ENCODE measurements at places on chromosomes 13 and 19.

DNA sequence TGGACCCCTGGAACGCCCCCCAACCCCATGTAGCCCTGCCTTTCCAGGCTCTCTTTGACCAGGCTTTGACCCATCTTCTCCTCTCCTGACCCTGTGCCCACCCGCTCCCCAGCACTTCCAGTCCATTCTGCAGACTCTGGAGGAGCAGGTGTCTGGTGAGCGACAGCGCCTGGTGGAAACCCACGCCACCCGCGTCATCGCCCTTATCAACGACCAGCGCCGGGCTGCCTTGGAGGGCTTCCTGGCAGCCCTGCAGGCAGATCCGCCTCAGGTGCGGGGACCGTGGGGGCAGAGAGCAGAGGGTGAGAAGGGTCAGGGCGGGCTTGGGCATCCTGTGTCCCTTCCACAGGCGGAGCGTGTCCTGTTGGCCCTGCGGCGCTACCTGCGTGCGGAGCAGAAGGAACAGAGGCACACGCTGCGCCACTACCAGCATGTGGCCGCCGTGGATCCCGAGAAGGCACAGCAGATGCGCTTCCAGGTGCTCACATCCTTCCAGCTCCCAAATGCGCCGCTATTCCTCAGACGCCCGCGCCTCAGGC, 6.1 kb downstream of the APLP1 start:
- no peaks in the 10 kb centered on the region for H3K36me3 ChIP-seq
- DNase-seq = no peak
- peaks cover 32% of the 10 kb centered on the region for H3K27me3 ChIP-seq
- H3K4me3 ChIP-seq = no peak overlapping the region
- no peak overlapping the region for H3K27ac ChIP-seq
- H3K4me1 ChIP-seq = peaks cover 6% of the 10 kb centered on the region

- no peak overlapping the region for H3K27ac ChIP-seq
- H3K27me3 ChIP-seq = no peaks in the 10 kb centered on the region
Observed at GRCh38 chr13:91132786-91133185, 214.7 kb upstream of the MIR17HG start.

GRCh38 chr13:59034198-59034597, 1129.5 kb downstream of the DIAPH3 start:
- no peak for DNase-seq
- no peaks in the 10 kb centered on the region for H3K27me3 ChIP-seq
- no peak overlapping the region for H3K27ac ChIP-seq
- no peak overlapping the region for H3K4me3 ChIP-seq
- H3K4me1 ChIP-seq = no peaks in the 10 kb centered on the region

- DNase-seq = peak; percentile 18
- no peak overlapping the region for H3K4me3 ChIP-seq
- H3K27me3 ChIP-seq = no peaks in the 10 kb centered on the region
Observed at GRCh38 chr19:8640402-8641004, 10.1 kb downstream of the NFILZ start.

DNA sequence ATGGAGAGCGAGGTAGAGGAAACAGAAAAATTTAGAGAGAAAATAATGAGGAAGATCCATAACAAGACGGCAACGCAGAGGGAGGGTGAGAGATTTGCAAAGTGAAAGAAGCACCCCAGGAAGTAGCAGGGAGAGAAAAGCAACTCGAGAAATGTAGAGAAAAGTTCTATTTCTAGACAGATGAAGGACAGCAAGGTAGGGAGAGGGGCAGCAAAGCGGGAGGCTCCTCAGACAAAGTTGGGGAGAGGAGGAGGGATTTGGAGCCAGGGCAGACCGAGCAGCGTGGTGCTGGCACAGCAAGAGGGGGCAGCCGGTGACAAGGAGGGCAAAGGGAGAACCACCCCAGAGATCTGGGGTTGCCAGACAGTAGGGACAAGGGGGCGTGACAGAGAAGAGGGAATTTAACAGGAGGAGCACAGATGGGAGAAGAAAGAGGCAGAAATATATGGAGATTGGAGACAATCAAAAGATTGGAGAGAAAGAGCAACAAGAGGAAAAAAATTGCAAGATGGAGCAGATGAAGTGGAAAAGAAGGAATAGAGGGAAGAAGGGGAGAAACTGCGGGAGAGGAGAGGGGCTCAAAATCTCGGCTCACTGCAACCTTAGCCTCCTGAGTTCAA, 989 bp downstream of the ZNF766 start:
- no peak for DNase-seq
- no peaks in the 10 kb centered on the region for H3K27me3 ChIP-seq

GRCh38 chr13:35961461-35962220, 169.5 kb downstream of the DCLK1 start:
- H3K27me3 ChIP-seq = no peaks in the 10 kb centered on the region
- H3K36me3 ChIP-seq = no peaks in the 10 kb centered on the region
- H3K4me3 ChIP-seq = no peak overlapping the region

DNA sequence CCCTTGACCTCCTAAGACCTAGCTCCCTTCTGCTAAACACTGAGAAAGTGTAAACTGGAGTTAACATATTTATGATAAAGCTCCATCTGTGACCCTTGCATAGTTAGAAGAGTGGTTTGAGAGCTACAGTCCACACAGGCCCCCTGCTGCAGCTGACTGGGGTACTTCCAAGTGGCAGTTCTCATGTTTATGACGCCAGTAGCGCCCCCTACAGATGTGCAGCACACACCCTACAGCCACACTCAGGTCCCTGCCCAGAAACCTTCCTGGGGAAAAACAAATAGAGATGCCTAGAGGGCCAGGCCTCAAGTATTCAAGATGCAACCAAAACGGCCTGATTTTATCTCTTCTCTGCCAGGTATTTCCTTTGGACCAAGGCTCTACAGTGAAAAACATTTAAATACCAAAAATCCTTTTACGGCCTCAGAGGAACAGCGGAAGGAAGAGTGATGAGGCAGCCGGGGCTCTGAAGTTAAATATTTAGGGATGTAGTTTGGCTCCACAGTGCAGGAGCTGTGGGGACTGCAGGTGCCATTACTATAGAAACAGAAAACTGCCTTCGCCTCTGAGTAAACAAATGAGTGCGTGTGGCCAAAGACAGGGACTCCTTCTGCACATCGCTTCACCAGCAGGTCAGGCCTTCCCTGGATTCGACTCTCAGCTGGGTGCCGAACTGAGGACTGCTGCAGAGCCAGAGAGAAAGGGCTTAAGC, 553.1 kb downstream of the EFNB2 start:
- no peaks in the 10 kb centered on the region for H3K36me3 ChIP-seq
- H3K4me3 ChIP-seq = no peak overlapping the region
- H3K27ac ChIP-seq = no peak overlapping the region

- H3K36me3 ChIP-seq = no peaks in the 10 kb centered on the region
- H3K27me3 ChIP-seq = no peaks in the 10 kb centered on the region
- no peak for DNase-seq
- no peak overlapping the region for H3K27ac ChIP-seq
Observed at GRCh38 chr13:50589139-50589538, 254.4 kb downstream of the DLEU7 start.

- H3K27me3 ChIP-seq = no peaks in the 10 kb centered on the region
- H3K36me3 ChIP-seq = no peaks in the 10 kb centered on the region
- DNase-seq = no peak
- H3K4me3 ChIP-seq = peak overlapping the region; percentile 11
- no peaks in the 10 kb centered on the region for H3K4me1 ChIP-seq
Observed at GRCh38 chr19:4130744-4131438, 7.0 kb upstream of the MAP2K2 start.

GRCh38 chr19:41991025-41991424, 3.0 kb downstream of the ATP1A3 start:
- H3K4me1 ChIP-seq = no peaks in the 10 kb centered on the region
- peaks cover 22% of the 10 kb centered on the region for H3K27me3 ChIP-seq
- no peak for DNase-seq
- H3K36me3 ChIP-seq = no peaks in the 10 kb centered on the region

- no peaks in the 10 kb centered on the region for H3K4me1 ChIP-seq
- no peaks in the 10 kb centered on the region for H3K36me3 ChIP-seq
- no peak for DNase-seq
Observed at GRCh38 chr19:1826557-1827521, 14.8 kb upstream of the ATP8B3 start.

DNA sequence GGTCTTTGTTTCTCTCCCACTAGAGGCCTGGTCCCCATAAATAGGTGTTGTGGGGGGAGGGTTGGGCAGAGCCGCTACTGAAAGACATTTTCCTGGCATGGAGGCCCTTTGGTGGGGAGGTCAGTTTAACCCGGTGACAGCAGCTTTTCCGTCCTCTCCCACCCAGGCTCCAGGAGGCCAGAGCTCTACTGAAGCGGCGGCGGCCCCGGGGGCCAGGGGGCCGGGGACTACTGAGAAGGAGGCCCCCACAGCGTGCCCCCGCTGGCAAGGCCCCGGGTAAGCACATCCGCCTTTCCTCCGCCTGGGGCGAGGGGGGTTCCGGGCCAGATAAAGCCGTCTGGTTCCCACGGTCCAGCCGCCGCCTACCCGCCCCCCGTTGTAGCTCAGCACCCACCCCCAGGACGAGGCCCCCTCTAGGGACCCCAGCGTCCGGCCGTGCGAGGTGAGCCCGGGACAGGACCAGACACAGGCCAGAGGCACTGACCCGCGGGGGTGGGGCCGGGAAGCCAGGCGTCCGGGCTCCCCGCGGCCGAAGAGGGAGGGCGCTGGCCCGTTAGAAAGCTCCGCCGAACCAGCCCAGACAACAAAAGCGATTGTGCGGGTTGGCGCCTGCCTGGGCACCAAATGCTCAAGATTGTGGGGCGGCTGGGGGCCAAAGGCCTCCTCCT, 1.1 kb upstream of the LTBP4 start:
- H3K27ac ChIP-seq = peak overlapping the region; percentile 75
- no peak for DNase-seq
- peak overlapping the region; percentile 15 for H3K4me3 ChIP-seq
- H3K36me3 ChIP-seq = no peaks in the 10 kb centered on the region

- no peaks in the 10 kb centered on the region for H3K36me3 ChIP-seq
- no peak overlapping the region for H3K4me3 ChIP-seq
- no peaks in the 10 kb centered on the region for H3K27me3 ChIP-seq
Observed at GRCh38 chr13:101530293-101530692, 77.8 kb downstream of the ITGBL1 start.

DNA sequence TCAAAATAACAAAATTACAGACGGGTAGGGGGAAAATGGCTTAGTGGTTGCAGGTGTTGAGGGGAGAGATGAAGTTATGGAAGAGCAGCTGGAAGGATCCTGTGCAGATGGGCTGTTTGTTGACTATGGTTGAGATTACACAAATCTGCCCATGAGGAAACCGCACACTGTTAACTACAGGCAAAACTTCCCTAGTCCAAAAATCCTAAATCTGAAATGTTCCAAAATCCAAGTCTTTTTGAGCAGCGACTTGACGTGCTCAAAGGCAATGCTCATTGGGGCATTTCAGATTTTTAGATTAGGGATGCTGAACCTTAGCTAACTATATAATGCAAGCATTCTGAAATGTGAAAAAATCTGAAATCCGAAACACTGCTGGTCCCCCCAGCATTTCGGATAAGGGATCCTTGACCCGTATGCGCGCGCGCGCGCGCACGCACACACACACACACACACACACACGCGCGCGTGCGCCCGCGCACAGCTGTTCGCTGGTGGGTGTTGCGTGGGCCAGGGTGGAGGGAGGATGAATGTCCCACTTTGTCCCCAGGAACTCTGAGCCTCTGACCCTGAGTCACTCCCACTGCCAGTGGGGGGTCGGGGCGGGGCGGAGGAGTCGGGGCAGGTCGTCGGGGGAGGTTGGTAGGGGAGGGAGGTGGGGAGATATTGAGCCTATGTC, 6.8 kb downstream of the F2RL3 start:
- H3K27ac ChIP-seq = no peak overlapping the region
- H3K4me3 ChIP-seq = peak overlapping the region; percentile 54
- H3K27me3 ChIP-seq = peaks cover 15% of the 10 kb centered on the region
- peaks cover 7% of the 10 kb centered on the region for H3K4me1 ChIP-seq

- H3K27ac ChIP-seq = peak overlapping the region; percentile 94
- H3K36me3 ChIP-seq = no peaks in the 10 kb centered on the region
- H3K4me1 ChIP-seq = peaks cover 73% of the 10 kb centered on the region
Observed at GRCh38 chr19:40280608-40281221, 4.4 kb downstream of the AKT2 start.

DNA sequence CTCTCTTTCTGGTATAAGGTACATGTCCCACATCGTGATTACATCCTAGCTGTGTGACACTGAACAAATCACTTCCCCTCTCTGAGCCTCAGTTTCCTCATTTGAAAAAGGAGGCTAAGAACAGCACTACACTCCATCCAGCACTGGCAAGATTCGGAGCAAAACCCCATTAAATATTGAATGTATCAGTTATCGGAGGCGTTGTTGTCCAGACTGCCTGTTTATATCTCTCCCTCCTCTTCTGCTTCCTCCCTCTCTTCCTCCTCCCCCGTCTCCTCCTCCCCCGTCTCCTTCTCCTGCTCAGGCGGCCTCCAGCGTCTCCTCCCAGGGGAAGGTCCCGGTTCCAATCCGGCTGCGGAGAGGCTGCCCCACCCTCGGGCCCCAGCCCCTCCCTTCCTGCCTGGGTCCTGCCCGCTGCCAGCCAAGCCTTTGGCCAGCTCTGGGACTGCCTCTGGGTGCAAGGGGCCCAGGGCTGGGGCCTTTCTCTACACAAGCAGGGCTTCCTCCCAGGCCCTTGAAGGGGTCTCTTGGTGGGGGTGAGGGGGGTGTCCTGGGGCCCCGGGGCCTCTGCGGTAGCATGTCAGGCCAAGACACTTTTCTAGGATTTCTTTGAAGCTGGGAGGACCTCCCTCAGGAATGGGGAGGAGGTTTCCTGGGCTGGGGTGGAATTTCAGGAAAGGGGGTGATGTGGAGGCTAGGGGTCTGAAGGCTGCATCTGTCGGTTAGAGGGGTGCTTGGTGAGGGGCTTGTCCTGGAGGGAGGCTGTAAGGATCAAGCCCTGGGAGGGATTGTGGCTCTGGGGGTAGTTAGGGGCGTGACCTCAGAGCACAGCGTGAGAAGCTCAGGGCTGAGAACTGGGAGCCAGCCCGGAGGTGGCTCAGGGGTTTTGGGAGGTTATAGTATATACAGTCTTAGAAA, 1.9 kb downstream of the RRAS start:
- H3K4me3 ChIP-seq = peak overlapping the region; percentile 64
- DNase-seq = peak; percentile 80
- H3K4me1 ChIP-seq = peaks cover 21% of the 10 kb centered on the region
- no peaks in the 10 kb centered on the region for H3K27me3 ChIP-seq
- peaks cover 5% of the 10 kb centered on the region for H3K36me3 ChIP-seq

DNA sequence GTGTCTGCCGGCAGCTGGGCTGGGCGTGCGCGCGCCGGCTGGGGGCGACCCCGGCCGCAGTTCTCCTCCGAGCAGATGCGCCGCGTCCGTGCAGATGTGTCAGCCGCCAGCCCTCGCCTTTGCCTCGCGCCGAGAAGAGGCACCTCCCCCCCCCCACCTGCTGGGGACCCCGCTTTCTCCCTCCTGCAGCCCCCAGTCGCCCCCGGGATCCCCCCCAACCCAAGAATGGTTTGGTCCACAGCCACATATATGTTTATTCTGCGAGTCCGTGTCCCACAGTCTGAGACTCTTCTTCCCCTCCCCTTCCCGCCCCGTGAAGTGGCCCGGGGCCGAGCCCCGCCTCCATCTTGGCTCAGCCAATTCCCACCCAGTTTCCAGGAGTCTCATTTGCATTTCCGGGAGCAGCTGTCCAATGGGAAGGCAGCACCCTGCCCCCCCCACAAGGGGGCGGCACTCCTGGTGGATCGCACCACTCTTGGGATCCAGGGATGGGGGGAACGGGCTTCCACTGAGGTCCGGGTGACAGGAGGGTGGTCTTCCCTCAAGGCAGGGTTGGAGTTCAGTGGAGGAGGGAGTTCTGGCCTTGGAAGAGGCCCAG, 8.6 kb downstream of the ISOC2 start:
- H3K4me3 ChIP-seq = no peak overlapping the region
- DNase-seq = peak; percentile 35
- no peaks in the 10 kb centered on the region for H3K36me3 ChIP-seq
- peaks cover 3% of the 10 kb centered on the region for H3K4me1 ChIP-seq
- no peak overlapping the region for H3K27ac ChIP-seq

GRCh38 chr13:47896546-47896945, 104.5 kb downstream of the SUCLA2 start:
- H3K27ac ChIP-seq = no peak overlapping the region
- H3K36me3 ChIP-seq = no peaks in the 10 kb centered on the region
- no peak overlapping the region for H3K4me3 ChIP-seq
- no peaks in the 10 kb centered on the region for H3K4me1 ChIP-seq
- DNase-seq = no peak
- H3K27me3 ChIP-seq = no peaks in the 10 kb centered on the region

Measured in gastrocnemius medialis (tissue), 4 donors.